ENCODE measurements at places on chromosomes 6 and 20. TPM values are rescaled to one million over a fixed set of nuclear protein-coding genes. Genes with fewer than 3 reads are reported as not detected.

NNAT gene
- 14.6 TPM for total RNA-seq

DNA sequence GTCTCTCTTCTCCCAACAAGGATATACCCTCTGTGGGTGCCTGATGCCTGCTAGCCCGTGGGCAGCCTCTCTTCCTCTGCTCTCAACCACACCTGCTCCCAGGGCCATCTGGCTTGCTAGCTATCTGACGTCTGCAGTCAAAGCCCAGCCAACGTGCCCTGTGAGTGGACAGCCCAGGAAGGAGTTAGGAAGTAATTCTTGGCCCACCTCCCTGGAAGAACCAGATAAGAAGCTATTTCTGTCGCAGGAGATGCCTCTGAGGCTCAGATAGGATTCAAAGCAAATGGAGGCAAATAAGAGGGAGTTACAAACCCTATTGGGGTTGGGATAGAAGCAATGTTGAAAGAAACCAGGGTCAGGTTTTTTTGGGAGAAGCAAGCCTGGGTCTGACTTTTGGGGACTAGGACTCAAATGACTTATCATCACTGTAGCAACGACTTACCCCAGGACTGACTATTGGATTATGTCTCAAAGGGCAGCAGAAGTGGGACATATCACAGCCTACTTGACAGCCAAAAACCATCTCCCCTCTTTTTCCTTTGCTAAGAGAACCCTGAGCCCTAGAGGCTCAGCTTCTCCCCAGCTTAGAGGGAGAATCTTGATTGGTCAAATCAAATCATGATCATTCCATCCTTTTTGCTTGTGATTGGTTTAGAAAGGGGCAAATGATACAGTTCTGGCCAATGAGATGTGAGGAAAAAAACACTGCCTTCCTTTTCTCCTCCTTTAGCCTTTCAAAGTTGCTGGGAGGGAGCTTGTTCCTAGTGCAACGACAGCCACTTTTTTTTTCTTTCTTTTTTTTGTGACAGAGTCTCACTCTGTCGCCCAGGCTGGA, 18.0 kb upstream of the CDK5RAP1 start:
- H3K4me3 ChIP-seq = no peak overlapping the region
- H3K27me3 ChIP-seq = no peaks in the 10 kb centered on the region
- DNase-seq = no peak
- H3K36me3 ChIP-seq = no peaks in the 10 kb centered on the region

PRPH2 gene
- 1.7 TPM for total RNA-seq

DNA sequence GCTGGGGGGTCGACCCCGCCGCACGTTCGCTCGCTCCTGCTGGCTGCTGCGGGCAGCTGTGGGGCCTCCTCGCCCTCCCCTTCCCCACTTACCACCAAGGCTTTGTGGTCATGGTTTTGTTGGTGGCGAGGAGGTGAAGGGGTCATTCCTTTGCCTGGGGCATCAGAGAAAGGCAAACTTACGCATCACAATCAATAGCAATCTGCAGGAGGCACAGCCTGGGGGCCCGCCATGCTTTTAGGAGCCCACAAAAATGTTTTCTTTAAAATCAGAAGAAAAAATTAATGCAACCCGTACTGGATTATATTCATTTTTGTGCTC, 137.0 kb downstream of the IMPG1 start:
- H3K4me3 ChIP-seq = no peak overlapping the region
- no peak overlapping the region for H3K27ac ChIP-seq
- H3K27me3 ChIP-seq = peaks cover 3% of the 10 kb centered on the region

GRCh38 chr6:109626311-109626710, 64.7 kb downstream of the AK9 start:
- H3K27me3 ChIP-seq = no peaks in the 10 kb centered on the region
- DNase-seq = no peak
- H3K4me1 ChIP-seq = no peaks in the 10 kb centered on the region
- no peaks in the 10 kb centered on the region for H3K36me3 ChIP-seq
- no peak overlapping the region for H3K4me3 ChIP-seq

GRCh38 chr20:23152308-23152892, 66.3 kb upstream of the CD93 start:
- peak overlapping the region; percentile 80 for H3K27ac ChIP-seq
- H3K36me3 ChIP-seq = no peaks in the 10 kb centered on the region
- no peaks in the 10 kb centered on the region for H3K27me3 ChIP-seq
- DNase-seq = peak; percentile 58
- no peak overlapping the region for H3K4me3 ChIP-seq
- H3K4me1 ChIP-seq = peaks cover 27% of the 10 kb centered on the region

BTN1A1 gene
- 0.26 TPM for total RNA-seq

GRCh38 chr6:47348316-47348863, 38.7 kb upstream of the TNFRSF21 start:
- H3K4me3 ChIP-seq = no peak overlapping the region
- H3K27ac ChIP-seq = no peak overlapping the region
- H3K27me3 ChIP-seq = no peaks in the 10 kb centered on the region
- H3K36me3 ChIP-seq = no peaks in the 10 kb centered on the region
- peaks cover 4% of the 10 kb centered on the region for H3K4me1 ChIP-seq
- DNase-seq = no peak

- peaks cover 15% of the 10 kb centered on the region for H3K36me3 ChIP-seq
- H3K4me1 ChIP-seq = no peaks in the 10 kb centered on the region
- H3K27me3 ChIP-seq = no peaks in the 10 kb centered on the region
- peak overlapping the region; percentile 85 for H3K27ac ChIP-seq
- no peak overlapping the region for H3K4me3 ChIP-seq
These were observed 151.7 kb downstream of the DST start for GRCh38 chr6:56490993-56491392.

DNA sequence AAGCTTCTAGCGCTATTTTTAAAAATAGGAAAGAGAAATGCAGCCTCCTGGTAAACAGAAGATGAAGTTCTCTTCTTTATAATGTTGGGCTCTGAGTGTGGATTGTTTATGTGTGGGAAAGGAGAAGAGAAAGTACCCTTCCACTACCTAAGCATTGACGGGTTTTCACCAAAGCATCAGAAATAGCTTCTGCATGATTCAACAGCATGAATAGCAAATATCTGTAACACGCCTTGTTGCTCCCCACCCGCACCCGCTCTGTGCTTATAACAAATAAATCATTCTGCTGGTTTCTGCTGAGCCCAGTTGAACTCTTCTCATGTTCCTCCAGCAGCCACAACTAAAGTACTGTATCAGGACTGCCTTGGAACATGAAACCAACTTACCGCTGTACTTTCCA, 20.7 kb downstream of the TXLNB start:
- H3K4me1 ChIP-seq = no peaks in the 10 kb centered on the region
- no peaks in the 10 kb centered on the region for H3K36me3 ChIP-seq
- H3K27ac ChIP-seq = no peak overlapping the region
- no peaks in the 10 kb centered on the region for H3K27me3 ChIP-seq

- no peak for DNase-seq
- H3K27me3 ChIP-seq = no peaks in the 10 kb centered on the region
- peaks cover 9% of the 10 kb centered on the region for H3K36me3 ChIP-seq
These were observed 125.4 kb downstream of the DST start for GRCh38 chr6:56517155-56517745.

GRCh38 chr6:14888575-14889000, 357.3 kb upstream of the JARID2 start:
- DNase-seq = no peak
- H3K27me3 ChIP-seq = no peaks in the 10 kb centered on the region
- peaks cover 4% of the 10 kb centered on the region for H3K4me1 ChIP-seq
- H3K36me3 ChIP-seq = no peaks in the 10 kb centered on the region
- no peak overlapping the region for H3K27ac ChIP-seq
- H3K4me3 ChIP-seq = no peak overlapping the region

GRCh38 chr6:27866357-27867050, 45.7 kb downstream of the OR2B2 start:
- H3K4me3 ChIP-seq = no peak overlapping the region
- H3K27ac ChIP-seq = no peak overlapping the region
- H3K4me1 ChIP-seq = peaks cover 8% of the 10 kb centered on the region
- H3K36me3 ChIP-seq = no peaks in the 10 kb centered on the region
- no peaks in the 10 kb centered on the region for H3K27me3 ChIP-seq
- DNase-seq = peak; percentile 86

GRCh38 chr6:136016228-136017225, 165.0 kb downstream of the PDE7B start:
- peaks cover 4% of the 10 kb centered on the region for H3K4me1 ChIP-seq
- DNase-seq = no peak
- no peak overlapping the region for H3K4me3 ChIP-seq
- H3K27ac ChIP-seq = no peak overlapping the region

MUC22 gene
- total RNA-seq = 0.11 TPM

DNA sequence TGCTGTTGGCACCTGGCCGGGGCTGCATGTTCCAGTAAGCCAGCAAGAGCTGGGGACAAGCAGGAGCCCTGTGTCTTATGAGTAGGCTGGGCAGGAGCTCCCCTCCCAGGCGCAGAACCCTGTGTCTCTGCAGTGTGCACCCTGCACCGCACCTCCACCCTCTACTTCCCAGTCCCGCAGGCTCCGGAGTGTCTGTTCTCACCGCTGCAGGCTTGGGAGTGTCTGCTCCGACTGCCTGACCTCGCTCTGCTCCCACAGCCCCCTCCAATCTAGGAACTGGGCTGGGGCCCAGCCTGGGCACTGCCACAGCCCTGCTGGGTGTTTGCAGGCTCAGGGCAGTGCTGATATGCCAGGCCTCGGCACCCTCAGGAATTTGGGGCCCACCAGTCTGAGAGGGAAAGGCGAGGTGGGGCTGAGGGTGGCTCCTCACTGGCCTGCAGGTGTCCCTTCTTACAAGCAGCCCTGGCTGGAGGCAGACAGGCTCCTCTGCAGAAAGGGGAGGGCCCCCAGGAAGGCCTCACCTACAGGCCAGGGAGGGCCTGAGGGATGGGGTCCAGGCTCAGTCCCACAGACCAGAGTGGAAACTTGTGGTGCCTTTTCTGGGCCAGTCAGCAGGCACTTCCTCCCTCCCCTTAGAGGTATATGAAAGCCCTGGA, 871.6 kb upstream of the GJE1 start:
- no peak overlapping the region for H3K4me3 ChIP-seq
- H3K4me1 ChIP-seq = no peaks in the 10 kb centered on the region
- no peaks in the 10 kb centered on the region for H3K27me3 ChIP-seq
- no peak for DNase-seq
- H3K27ac ChIP-seq = no peak overlapping the region

POLR1H gene
- total RNA-seq = 18.2 TPM

Data from lung (tissue), 17 donors.